ENCODE measurements at places on chromosomes 7 and 10.

DNA sequence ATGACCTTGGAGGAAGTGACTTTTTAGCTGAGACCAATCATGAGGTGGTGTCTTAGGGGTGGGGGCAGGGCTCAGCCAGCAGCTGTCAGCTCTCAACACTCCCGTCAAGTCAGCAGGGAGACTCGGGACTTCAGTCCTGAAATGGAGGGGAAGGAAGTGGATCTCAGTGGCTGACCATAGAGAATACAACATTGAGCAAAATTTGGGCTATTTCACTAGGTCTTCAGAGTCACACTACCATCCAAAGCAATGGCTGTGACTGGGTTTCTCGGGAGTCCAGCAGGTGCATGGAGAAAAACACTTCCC lies 16.8 kb upstream of the GIMAP6 start:
- DNase-seq = no peak

- DNase-seq = no peak
These were observed 1.1 kb upstream of the ZC3HAV1L start for GRCh38 chr7:139036901-139037300.

GRCh38 chr10:118753331-118754228 lies 1.2 kb downstream of the CACUL1 start:
- DNase-seq = no peak

- no peak for DNase-seq
These were observed 115.9 kb downstream of the GPR85 start for GRCh38 chr7:112970771-112971170.

DNA sequence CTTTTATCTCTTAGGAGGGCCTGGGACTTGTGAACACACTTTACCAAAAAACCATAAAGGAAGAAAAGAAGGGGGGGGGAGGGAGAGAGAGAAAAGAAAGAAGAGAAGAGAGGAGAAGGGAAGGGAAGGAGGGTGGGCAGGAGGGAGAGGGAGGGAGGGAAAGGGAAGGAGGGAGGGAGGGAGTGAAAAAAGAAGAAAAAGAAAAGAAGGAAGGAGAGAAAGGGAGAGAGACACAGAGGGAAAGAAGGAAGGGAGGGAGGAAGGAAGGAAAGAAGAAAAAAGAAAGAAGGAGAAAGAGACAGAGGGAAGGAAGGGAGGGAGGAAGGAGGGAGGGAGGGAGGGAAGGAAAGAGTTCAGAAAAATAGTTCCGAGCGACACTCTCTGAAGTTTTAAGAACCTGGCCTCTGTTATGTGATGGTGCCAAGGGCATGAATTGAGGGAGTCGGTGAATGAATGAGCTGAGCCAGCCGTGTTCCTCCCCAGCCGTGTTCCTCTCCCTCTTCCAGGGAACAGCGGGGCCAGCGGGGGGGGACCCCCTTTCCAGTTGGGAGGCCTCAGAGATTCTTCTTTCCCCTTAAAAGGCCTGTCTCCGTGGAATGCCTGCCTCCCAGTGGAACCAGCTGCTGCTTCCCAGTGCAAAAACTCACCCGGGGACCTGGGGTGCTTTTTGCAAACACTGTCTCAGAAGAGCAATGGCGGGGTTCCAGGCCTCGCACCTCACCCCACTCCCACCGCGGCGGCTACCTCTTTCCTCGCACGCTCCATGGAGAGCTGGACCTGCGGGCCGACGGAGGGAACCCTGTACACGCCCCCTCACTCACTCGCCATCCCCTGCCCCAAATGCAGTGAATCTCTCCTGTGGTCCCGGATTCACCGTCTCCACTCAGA lies 84.1 kb downstream of the FOXL3 start:
- DNase-seq = no peak

- no peak for DNase-seq
These were observed 38.8 kb downstream of the SVOPL start for GRCh38 chr7:138662076-138662990.

GRCh38 chr10:389261-389790 lies 254.1 kb downstream of the ZMYND11 start:
- no peak for DNase-seq

DNA sequence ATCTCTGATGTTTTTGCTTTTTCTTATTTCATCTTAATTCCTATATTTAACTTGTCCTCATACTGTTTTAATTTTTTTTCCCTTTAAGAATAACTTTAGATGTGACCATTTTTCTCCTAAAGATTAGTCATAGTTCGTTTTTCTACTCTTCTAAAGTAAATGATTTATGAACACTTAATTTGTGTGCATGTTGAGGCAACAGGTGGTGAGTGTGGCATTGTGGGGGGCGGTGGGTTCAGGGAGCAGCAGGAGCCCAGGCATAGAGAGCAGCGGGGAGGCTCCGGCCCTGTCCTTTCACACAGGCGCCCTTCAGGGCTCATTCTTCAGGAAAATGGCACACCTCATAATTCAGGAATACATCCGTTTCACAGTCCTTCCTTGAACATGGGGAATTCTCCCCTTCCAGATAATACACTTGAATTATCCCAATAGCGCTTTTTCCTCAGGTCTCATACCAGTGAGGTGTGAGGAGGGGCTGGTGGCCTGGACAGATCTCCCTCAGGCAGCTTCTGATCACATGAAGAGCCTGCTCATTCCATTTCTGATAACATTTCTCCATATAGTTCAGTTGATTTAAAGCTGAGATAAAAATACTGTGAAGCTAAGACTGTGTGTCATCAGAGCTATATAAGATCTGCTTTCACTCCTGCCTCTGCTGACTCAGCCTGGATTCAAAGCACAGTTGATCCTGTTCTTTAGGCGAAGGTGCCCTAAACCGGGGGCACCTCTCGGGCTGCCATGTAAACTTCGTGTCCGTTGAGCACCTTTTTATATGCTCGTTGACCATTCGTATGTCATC lies 40.2 kb downstream of the CUL1 start:
- DNase-seq = no peak

DNA sequence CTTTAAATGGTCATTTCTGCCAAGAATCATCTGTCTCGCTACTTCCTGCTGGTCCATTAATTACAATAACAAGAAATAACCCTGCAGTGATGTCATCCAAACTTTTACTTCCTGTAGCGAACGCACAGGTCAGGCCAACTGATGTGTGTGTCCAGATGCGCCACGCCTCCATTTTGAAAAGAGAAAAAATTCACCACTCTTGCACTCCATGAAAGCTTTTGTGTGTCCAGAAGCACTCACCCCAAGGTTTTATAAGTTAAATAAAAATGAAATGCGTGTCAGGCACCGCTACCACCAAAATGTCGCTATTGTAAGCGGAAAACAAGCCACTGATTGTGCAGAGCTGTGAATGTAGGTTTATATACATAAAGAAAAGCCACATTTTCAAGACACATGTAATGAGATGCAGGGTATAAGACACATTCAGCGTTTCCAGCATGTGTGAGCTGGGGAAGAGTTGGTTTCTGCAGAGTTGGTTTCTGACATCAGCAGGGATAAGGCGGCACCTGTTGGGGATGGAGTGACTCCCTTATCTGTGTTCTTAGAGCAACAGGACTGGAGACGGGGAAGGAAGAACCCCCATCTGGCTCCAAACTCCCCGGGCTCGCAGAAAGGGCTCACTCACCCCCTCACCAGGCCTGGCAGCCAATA lies 83.3 kb downstream of the CTBP2 start:
- no peak for DNase-seq

GRCh38 chr10:132104062-132104461 lies 38.3 kb downstream of the JAKMIP3 start:
- DNase-seq = no peak

GRCh38 chr7:117468174-117468573 lies 11.7 kb upstream of the CFTR start:
- DNase-seq = no peak

GRCh38 chr7:148625342-148625741 lies 34.8 kb downstream of the C7orf33 start:
- DNase-seq = no peak

GRCh38 chr10:66680886-66681285 lies 244.9 kb upstream of the LRRTM3 start:
- DNase-seq = no peak

- no peak for DNase-seq
These were observed 92.9 kb downstream of the SMURF1 start for GRCh38 chr7:99050971-99051370.

GRCh38 chr7:134593530-134594392 lies 44.9 kb downstream of the AKR1B15 start:
- peak; percentile 74 for DNase-seq

GRCh38 chr10:119518936-119519335 lies 23.6 kb downstream of the RGS10 start:
- DNase-seq = no peak

DNA sequence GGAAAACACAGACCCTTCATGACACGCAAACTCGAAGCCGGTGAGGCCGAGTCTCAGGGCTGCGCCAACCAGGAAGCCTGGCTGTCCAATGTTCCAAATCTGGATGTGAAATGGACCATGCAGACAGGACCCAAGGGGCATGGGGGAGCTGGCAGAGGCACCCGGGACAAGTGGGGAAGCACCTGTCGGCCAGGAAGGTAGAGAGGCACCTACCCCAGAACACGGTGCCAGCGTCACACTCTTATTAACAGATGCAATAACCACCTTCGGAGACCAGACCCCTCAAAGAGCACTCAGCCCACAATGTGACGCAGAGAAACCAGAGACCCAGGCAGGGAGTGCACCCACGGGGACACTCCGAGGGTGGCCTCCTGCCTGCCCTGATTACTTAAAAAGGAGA lies 88.3 kb upstream of the PDGFA start:
- DNase-seq = no peak

DNA sequence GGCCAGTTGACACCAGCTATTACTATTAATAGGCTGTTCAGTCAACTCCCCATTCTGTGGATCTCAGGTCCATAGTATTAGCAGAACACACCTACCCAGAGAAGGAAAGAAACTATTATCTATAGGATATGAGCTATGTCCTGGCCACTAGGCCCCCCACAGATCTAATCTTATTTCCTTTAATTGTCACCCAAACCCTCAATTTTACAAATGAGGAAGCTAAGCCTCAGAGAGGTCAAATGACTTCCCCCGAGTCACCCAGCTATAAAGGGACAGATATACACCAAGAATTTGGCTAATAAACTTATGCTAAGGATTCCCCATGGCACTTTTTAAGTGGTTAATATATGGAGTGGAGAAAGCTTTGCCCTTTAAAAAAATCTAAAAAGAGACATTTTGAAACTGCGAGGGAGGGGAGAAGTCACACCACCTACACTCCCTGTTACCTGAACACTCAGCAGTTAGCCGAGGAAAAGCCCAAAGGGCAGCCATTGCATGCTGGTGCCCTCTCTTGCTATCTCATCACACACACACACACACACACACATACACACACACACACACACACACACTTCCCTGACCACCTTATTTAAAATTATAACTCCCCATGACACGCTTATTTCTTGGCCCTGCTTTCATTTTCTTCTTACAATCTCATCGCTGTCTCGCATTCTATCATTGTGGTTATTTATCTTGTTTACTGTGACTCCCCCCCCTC lies 157.0 kb upstream of the ADO start:
- no peak for DNase-seq

- DNase-seq = no peak
These were observed 8.4 kb upstream of the INMT start for GRCh38 chr7:30743371-30744074.

GRCh38 chr7:40527723-40528122 lies 392.9 kb downstream of the SUGCT start:
- DNase-seq = no peak

DNA sequence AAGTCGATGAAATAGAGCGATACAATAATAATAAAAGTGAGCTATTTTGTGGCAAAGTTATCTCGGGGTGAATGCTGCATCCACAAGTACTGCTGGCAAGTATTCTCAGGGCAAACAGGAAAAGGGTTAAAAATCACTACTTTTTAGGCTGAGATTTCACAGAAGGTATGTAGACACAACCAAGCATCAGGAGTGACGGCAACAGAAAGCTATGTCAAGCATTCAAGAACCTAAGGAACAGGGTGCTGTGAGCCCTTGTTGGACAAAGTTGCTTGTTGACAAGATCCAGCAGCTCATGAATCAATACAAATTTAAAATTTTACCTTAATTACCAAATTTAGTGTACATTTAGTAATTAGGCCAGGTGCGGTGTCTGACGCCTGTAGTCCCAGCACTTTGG lies 41.2 kb upstream of the C1QL3 start:
- no peak for DNase-seq

DNA sequence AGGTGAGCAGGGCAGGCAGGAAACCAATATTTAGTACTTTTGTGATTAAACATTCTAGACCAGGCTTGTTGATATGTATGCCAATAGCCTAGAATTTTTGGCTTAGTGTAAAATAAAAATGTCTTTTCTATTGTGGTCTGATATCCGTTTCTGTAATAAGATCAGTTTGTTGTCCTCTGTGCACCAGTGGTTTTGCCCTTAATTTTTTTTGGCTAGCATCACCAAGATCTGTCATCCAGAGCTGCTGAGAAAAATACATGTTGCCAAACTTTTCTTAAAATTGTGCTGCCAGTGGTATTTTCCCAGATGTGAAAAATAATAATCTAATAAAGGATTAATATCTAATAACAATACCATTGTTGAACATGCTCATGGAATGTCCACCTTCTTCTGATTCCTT lies 115.6 kb downstream of the TWIST1 start:
- no peak for DNase-seq

- no peak for DNase-seq
These were observed 291.2 kb upstream of the FZD1 start for GRCh38 chr7:90972906-90973550.

- DNase-seq = no peak
These were observed 11.1 kb downstream of the STAM start for GRCh38 chr10:17655009-17655408.

DNA sequence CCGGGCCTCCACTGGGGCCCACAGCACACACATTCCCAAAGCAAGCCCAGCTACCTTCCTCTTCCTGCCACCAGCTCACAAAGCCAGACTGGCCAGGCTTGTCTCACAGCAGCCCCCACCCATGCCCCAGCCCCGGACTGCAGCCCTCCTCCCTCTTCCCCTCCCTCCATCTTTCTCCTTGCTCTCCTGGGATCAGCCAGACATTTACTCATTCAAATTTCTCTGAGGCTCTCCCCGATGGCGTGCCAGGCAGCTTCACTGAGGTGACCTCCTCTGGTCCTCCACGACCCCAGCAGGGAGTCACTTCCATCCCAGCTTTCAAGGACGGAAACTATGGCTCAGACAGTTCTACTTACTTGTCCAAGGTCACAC lies 187.5 kb downstream of the GRID1 start:
- no peak for DNase-seq
